ENCODE measurements at places on chromosomes 4 and X. TPM values are rescaled to one million over a fixed set of nuclear protein-coding genes. Genes with fewer than 3 reads are reported as not detected.

- no peak for DNase-seq
- H3K36me3 ChIP-seq: peaks cover 6% of the 10 kb centered on the region
- H3K27me3 ChIP-seq: no peaks in the 10 kb centered on the region
- no peak overlapping the region for H3K4me3 ChIP-seq
- no peak overlapping the region for H3K27ac ChIP-seq
These were observed 40.3 kb downstream of the IRF2 start for GRCh38 chr4:184434021-184434420.

GRCh38 chrX:153626025-153626633, 20.9 kb upstream of the DUSP9 start:
- no peak overlapping the region for H3K27ac ChIP-seq
- H3K4me3 ChIP-seq: no peak overlapping the region
- DNase-seq: no peak
- no peaks in the 10 kb centered on the region for H3K4me1 ChIP-seq
- peaks cover 2% of the 10 kb centered on the region for H3K36me3 ChIP-seq

DNA sequence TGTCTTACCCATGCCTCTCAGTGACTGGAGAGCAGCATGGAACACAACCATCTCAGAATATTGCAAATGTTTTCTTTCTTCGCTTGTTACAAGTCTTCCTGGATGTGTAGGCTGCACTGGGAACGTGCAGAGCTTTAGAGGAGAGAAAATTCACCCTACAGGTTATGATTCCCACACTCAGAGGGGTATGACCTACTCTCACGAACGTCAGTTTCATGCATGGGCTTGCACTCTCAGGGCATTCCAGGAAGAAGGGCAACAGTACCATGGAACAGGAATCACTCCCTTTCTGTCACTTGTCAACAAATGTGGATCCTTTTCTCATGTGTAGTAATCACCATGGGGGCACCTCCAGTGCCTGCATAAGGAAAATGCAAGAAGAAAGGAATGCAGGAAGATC, 75.8 kb downstream of the NBDY start:
- no peak overlapping the region for H3K4me3 ChIP-seq
- H3K4me1 ChIP-seq: peaks cover 11% of the 10 kb centered on the region
- H3K36me3 ChIP-seq: no peaks in the 10 kb centered on the region
- H3K27me3 ChIP-seq: no peaks in the 10 kb centered on the region

DNA sequence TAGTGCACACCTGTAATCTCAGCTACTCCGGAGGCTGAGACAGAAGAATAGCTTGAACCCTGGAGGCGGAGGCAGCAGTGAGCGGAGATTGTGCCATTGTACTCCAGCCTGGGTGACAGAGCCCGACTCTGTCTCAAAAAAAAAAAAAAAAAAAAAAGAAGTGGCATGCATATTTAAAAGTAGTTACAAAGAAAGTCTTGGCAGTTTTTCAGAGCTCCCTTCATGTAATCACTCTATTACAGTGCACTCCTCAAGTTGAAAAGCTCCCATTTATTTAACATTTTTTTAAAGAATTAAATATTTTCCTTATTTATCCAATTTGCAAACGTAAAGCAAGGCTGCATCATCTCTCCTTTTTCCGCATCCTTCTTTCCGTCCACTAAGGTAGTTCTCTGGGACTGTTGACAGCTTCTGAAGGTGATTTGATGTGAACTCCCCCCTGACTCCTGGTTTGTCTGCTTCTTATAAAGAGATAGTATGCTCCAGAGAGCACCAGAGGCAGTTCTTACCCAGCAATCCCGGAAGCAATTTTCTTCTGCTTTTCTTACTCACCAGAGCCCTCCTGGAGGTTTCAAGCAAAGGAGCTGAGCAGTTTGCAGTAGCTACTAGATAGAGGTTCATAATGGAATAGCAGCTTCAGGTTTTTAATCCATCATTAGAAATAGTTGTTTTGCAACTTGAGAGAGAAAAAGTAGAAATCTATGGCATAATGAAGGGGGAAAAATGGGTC, 151.0 kb downstream of the PALLD start:
- H3K27ac ChIP-seq: peak overlapping the region; percentile 7
- DNase-seq: no peak

DNA sequence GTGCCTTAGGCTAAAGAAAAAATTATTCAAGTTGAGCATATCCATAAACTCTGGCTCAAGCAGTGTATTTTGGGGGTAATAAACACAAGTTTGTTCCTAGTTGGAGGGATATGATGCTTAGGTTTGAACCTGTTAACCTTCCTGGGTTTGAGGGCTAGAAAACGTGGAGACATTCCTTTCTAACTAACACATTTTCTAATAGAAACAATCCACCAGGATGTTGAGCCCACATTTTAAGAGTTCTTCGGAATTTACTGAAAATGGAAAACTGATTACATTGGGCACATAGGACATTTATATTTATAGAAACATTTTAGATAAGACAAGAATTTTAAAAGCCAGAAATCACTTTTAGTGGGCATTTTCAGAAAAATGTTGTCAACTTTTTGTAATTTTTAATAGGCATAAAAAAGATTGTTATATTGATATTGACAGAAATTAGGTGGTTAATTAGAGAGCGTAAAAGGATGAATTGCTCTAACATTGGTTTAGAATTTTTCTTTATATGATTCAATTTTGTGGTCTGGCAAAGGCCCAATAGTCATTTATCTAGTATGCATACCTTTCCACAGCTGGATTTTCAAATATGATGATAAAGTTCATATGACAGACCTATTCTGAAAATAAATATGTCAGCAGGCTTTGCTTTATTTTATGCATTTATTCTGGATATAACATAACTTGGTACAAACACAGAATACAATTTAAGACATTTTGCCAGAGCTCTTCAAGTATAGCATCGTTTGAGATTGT, 49.2 kb downstream of the CEP44 start:
- H3K27me3 ChIP-seq: no peaks in the 10 kb centered on the region
- no peaks in the 10 kb centered on the region for H3K4me1 ChIP-seq
- no peak overlapping the region for H3K27ac ChIP-seq
- DNase-seq: no peak
- no peak overlapping the region for H3K4me3 ChIP-seq
- no peaks in the 10 kb centered on the region for H3K36me3 ChIP-seq

DNA sequence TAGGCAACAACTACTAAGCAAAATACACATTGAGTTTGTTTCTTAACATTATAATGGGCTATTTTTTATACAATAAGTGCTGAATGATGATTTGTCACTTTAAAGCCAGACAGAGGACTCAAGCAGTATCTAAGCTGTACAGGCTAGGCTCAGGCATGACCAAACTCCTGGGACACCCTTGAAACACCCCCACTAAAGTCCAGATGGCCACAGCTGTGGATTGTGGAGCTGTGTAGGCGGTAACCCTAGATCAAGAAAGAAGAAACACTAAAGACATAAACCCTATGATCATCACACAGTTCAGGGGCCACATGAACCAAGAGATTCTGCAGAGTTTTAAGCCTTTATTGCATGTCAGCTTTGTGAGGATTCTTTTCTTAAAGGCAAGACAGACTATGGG, 25.1 kb downstream of the TAB3 start:
- no peak overlapping the region for H3K27ac ChIP-seq
- H3K36me3 ChIP-seq: peaks cover 4% of the 10 kb centered on the region
- no peaks in the 10 kb centered on the region for H3K4me1 ChIP-seq

GRCh38 chr4:48340276-48340964, 909 bp upstream of the SLAIN2 start:
- peak overlapping the region; percentile 86 for H3K4me3 ChIP-seq
- peak; percentile 67 for DNase-seq
- peaks cover 76% of the 10 kb centered on the region for H3K4me1 ChIP-seq
- peaks cover 8% of the 10 kb centered on the region for H3K36me3 ChIP-seq
- peak overlapping the region; percentile 99 for H3K27ac ChIP-seq

DNA sequence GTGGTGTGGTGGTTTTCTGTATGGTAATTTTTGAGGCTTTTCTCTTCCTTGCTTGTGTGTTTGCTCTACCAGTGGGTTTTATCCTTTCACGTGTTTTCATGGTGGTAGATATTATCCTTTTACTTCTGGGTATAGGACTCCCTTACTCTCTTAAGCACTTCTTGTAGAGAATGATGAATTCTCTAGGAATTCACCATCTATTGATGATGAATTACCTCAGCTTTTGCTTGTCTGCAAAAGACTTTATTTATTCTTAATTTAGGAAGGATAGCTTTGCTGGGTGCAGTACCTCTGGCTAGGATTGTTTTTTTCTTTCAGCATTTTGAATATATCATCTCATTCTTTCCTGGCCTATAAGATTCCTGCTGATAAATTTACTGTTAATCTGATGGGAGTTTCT, 415.3 kb downstream of the PDGFC start:
- peaks cover 57% of the 10 kb centered on the region for H3K4me1 ChIP-seq
- DNase-seq: no peak
- peak overlapping the region; percentile 51 for H3K27ac ChIP-seq
- H3K27me3 ChIP-seq: peaks cover 2% of the 10 kb centered on the region

DNA sequence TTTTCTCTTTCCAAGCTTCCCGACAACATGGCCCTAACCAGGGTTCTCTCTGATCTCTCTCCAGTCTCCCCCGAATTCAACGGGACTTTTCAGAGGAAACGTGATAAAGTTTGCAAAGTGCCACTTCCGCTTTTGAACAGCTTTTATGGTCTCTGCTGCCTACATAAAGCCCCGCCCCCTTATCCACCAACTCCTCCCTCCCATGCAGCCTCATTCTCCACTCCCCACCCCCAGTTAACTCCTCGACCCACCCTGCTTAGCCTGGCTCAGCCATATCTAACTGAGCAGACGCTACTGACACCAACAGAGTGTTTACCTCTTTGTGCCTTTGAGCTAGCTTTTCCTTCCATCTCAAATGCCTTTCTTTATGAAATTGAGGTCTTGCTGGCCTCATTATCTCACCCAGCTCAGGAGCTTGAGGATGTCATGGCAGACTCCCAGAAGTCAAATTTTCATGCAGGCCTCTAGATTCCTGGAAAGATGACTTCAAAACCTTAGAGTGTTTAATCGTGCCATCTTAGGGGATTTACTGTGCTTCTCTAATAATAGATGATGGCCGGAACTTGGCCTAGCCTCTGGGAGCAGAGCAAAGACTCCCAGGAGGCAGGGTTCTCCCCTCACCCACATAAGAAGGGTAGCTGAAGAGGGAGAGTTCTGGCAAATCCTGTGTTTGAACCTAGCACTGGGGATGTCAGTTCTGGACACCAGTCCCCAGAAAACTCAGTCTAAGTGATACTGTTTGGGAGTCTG, 606.0 kb downstream of the BCOR start:
- H3K4me1 ChIP-seq: no peaks in the 10 kb centered on the region
- H3K27me3 ChIP-seq: peaks cover 6% of the 10 kb centered on the region
- H3K4me3 ChIP-seq: no peak overlapping the region
- DNase-seq: no peak

DNA sequence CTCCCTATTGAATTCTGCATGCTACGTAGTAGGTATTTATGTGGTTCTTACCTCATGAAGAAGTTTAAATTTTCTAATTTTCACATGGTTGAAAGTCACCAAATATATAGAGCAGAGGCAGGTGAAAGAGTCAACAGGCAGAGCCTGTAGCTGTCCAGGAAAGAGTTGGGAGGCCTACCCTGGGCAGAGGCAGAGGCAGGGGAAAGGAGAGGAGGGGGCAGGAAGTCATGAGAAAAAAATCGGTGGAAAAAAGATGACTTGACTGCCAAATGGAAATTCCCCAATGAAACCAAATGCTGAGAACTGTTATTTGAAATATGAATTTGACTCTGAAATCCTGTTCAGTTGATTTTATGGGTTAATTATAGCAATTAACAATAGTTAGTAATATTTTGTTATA, 23.1 kb upstream of the GPR34 start:
- H3K27me3 ChIP-seq: no peaks in the 10 kb centered on the region
- H3K4me1 ChIP-seq: peaks cover 44% of the 10 kb centered on the region
- no peaks in the 10 kb centered on the region for H3K36me3 ChIP-seq
- peak overlapping the region; percentile 42 for H3K27ac ChIP-seq

GRCh38 chr4:150384249-150384648, 197.7 kb upstream of the MAB21L2 start:
- no peak overlapping the region for H3K4me3 ChIP-seq
- peaks cover 5% of the 10 kb centered on the region for H3K36me3 ChIP-seq
- peaks cover 46% of the 10 kb centered on the region for H3K4me1 ChIP-seq
- no peak for DNase-seq

GRCh38 chrX:41890026-41890423, 33.3 kb downstream of the CASK start:
- H3K36me3 ChIP-seq: no peaks in the 10 kb centered on the region
- peaks cover 17% of the 10 kb centered on the region for H3K4me1 ChIP-seq
- no peak overlapping the region for H3K27ac ChIP-seq
- DNase-seq: no peak

DNA sequence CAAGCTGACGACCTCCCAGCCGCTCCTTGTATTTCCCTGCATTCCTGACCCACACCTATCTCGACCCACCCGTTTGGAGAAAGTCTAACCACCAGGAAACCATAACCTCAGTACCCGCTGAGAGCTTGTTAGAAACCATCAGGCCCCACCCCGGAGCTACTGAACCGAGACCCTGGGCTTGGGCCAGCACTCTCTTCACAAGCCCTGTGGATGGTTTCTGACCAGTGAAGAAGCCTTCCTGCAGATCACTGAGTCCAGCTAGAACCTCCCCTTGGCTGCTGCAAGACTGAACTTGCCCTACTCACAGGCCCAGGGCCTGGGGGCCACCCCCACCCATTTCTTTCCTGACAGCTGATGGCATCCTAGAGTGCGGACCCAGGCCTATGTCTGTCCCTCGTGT, 26.6 kb upstream of the ZNF185 start:
- DNase-seq: no peak
- H3K27me3 ChIP-seq: no peaks in the 10 kb centered on the region
- H3K36me3 ChIP-seq: no peaks in the 10 kb centered on the region
- H3K4me3 ChIP-seq: no peak overlapping the region
- no peak overlapping the region for H3K27ac ChIP-seq

- H3K36me3 ChIP-seq: peaks cover 8% of the 10 kb centered on the region
- peak overlapping the region; percentile 36 for H3K4me3 ChIP-seq
- H3K27ac ChIP-seq: peak overlapping the region; percentile 31
- H3K27me3 ChIP-seq: no peaks in the 10 kb centered on the region
These were observed 45.8 kb downstream of the BCORL1 start for GRCh38 chrX:130028196-130028595.

Gene CSAG1
- total RNA-seq: 0.51 TPM

Gene TMEM35A
- total RNA-seq: 2.1 TPM

Gene CENPVL2
- total RNA-seq: not detected

Gene RBPJ
- total RNA-seq: 56.2 TPM

Gene CSAG3
- total RNA-seq: not detected

Measured in HFFc6 (cell line).